ENCODE measurements at places on chromosomes 5 and 9. TPM values are rescaled to one million over a fixed set of nuclear protein-coding genes. Genes with fewer than 3 reads are reported as not detected.

DNA sequence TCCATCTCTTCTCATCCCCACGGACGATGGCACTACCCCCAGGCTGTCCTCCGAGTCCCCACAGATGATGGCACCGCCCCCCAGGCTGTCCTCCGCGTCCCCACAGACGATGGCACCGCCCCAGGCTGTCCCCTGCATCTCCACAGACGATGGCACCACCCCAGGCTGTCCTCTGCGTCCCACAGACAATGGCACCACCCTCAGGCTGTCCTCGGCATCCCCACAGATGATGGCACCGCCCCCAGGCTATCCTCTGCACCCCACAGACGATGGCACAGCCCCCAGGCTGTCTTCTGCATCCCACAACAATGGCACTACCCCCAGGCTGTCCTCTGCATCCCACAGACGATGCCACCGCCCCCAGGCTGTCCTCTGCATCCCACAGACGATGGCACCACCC is 57.4 kb upstream of the PTCH1 start:
- H3K4me1 ChIP-seq, result 0 out of 2 replicates have a peak, but pooled peaks cover 4% of the 10 kb centered on the region
- no peaks in the 10 kb centered on the region for H3K36me3 ChIP-seq
- H3K27me3 ChIP-seq, result peaks cover 17% of the 10 kb centered on the region
- H3K4me3 ChIP-seq, result no peak overlapping the region
- no peak overlapping the region for H3K27ac ChIP-seq

- no peak for DNase-seq
- H3K27ac ChIP-seq, result no peak overlapping the region
- H3K27me3 ChIP-seq, result no peaks in the 10 kb centered on the region
- peaks cover 17% of the 10 kb centered on the region for H3K36me3 ChIP-seq
- no peaks in the 10 kb centered on the region for H3K4me1 ChIP-seq
These were observed 42.1 kb downstream of the NKD2 start for GRCh38 chr5:1050423-1051365.

DNA sequence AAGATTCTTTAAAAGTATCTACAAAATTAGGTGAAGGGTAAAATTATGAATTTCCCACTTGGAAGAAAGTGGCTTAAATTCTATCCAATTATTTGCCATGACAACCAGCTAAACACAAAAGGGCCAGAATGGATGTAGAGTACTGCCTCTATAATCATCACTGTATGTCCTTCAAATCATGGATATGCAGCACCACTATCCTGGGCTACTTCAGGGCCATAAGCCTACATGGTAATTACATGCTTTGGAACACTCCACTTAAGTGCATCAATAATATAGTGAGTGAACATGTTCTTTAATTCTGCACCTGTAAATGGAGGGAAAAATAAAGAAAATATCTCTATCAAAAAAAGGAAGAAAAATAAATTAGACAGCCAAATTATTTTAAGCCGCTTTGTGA is 575.2 kb downstream of the ISL1 start:
- H3K4me3 ChIP-seq, result no peak overlapping the region
- no peak for DNase-seq
- H3K27me3 ChIP-seq, result no peaks in the 10 kb centered on the region
- H3K4me1 ChIP-seq, result no peaks in the 10 kb centered on the region
- no peaks in the 10 kb centered on the region for H3K36me3 ChIP-seq
- no peak overlapping the region for H3K27ac ChIP-seq

GRCh38 chr5:27034565-27034964 is 3.8 kb downstream of the CDH9 start:
- no peak overlapping the region for H3K27ac ChIP-seq
- H3K4me1 ChIP-seq, result no peaks in the 10 kb centered on the region
- H3K36me3 ChIP-seq, result no peaks in the 10 kb centered on the region
- no peak for DNase-seq

- no peak overlapping the region for H3K4me3 ChIP-seq
- DNase-seq, result peak; percentile 35
- peaks cover 3% of the 10 kb centered on the region for H3K27me3 ChIP-seq
- no peaks in the 10 kb centered on the region for H3K36me3 ChIP-seq
- no peak overlapping the region for H3K27ac ChIP-seq
These were observed 199.8 kb downstream of the ZNF608 start for GRCh38 chr5:124546643-124547042.

DNA sequence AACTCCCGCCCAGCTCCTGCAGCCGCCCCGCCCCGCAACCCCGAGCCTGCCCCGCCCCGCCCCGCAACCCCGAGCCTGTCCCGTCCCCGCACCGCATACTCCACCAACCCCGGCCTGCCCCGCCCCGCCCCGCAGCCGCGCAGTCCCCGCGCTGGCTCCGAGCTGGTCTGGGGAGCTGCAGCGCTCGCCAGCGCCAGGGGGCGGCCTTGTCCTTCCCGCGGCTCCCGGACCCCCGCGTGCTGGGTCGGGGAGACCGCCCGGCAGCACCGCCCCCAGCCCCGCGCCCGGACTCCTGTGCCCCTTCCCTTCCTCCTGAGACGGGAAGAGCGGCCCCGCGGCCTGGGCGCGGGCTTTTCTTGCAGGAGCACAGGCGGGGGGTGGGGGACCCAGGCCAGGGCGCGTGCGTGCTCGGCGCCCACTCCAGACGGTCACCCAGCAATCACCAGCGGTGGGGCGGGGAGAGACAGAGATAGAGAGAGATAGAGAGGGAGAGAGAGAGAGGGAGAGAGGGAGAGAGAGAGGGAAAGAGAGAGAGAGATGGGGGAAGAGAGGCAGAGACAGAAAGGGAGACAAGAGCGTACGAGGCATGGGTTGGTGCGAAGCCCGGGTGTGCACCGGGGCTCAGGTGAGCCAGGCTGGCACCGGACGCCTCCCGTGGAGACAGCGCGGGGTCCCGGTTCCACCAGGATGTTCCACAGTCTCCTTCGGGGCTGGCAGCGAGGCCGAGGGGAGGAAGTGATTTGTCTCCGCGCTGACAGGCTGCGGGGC is 14.7 kb upstream of the TMEM250 start:
- no peaks in the 10 kb centered on the region for H3K4me1 ChIP-seq
- H3K36me3 ChIP-seq, result no peaks in the 10 kb centered on the region
- no peak for DNase-seq
- peak overlapping the region; percentile 30 for H3K4me3 ChIP-seq
- H3K27me3 ChIP-seq, result peaks cover 85% of the 10 kb centered on the region

GRCh38 chr5:10543585-10544040 is 20.3 kb upstream of the ANKRD33B start:
- peaks cover 2% of the 10 kb centered on the region for H3K27me3 ChIP-seq
- no peak overlapping the region for H3K27ac ChIP-seq
- no peak overlapping the region for H3K4me3 ChIP-seq
- no peak for DNase-seq

Gene CD274
- 17.4 TPM for polyA plus RNA-seq

GRCh38 chr9:106482733-106483132 is 380.2 kb upstream of the ZNF462 start:
- H3K27ac ChIP-seq, result no peak overlapping the region
- H3K4me3 ChIP-seq, result no peak overlapping the region
- H3K27me3 ChIP-seq, result no peaks in the 10 kb centered on the region

DNA sequence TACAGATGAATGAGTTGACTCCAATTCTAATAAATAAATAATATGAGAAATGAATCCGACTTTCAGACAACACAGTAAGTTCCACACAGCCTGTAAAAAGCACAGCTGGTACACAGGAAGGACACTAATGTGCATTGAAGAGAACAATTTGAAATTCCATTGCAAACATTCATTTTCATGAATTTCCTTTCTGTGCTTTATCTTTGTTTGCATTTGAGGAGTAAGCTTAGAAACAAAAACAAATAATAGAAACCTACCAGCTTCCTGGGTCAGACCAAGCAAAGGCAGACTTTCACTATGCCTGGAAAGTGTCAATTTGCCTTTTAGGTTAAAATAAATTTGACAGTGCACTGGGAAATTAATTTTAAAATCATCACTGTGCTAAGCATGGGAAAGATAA is 143.8 kb upstream of the VLDLR start:
- no peaks in the 10 kb centered on the region for H3K36me3 ChIP-seq
- no peak overlapping the region for H3K4me3 ChIP-seq

Gene HSD17B3
- polyA plus RNA-seq, result not detected

DNA sequence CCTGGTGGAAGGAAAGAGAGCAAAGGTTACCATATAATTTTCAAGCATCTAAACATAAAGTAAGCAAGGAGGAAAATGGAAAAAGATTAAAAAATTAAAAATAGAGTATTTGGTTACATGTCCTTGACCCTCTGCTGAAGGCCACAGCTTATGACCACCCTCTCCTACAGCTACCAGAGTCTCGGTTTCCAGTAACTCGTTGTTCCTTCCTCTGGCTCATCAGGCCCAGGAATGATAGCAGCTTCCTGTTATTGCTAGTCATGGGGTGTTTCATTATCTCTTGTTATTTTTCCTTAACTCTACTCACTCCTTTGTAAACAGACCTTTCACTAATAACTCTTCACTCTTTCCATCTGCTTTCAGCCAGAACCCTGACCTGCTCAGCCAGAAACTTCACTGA is 102.2 kb downstream of the YTHDC2 start:
- no peak overlapping the region for H3K27ac ChIP-seq
- H3K4me1 ChIP-seq, result peaks cover 5% of the 10 kb centered on the region
- H3K36me3 ChIP-seq, result no peaks in the 10 kb centered on the region
- peak; percentile 60 for DNase-seq

DNA sequence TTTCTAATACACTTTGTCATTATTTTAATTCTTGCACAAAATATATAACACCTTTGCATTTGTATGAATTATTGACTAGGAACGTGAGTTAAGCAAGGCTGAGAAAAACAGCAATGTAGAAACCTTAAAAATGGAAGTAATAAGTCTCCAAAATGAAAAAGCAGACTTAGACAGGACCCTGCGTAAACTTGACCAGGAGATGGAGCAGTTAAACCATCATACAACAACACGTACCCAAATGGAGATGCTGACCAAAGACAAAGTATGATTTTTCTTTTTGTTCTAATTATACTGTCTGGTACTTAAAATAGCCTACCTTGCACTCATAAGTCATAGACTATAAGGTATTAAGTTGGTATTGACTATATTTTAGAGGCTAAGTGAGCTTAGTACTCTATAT is 34.4 kb downstream of the RAD50 start:
- peak; percentile 38 for DNase-seq
- peaks cover 13% of the 10 kb centered on the region for H3K36me3 ChIP-seq
- H3K4me1 ChIP-seq, result no peaks in the 10 kb centered on the region
- H3K27ac ChIP-seq, result no peak overlapping the region
- no peaks in the 10 kb centered on the region for H3K27me3 ChIP-seq

Gene CYLC2
- polyA plus RNA-seq, result not detected

DNA sequence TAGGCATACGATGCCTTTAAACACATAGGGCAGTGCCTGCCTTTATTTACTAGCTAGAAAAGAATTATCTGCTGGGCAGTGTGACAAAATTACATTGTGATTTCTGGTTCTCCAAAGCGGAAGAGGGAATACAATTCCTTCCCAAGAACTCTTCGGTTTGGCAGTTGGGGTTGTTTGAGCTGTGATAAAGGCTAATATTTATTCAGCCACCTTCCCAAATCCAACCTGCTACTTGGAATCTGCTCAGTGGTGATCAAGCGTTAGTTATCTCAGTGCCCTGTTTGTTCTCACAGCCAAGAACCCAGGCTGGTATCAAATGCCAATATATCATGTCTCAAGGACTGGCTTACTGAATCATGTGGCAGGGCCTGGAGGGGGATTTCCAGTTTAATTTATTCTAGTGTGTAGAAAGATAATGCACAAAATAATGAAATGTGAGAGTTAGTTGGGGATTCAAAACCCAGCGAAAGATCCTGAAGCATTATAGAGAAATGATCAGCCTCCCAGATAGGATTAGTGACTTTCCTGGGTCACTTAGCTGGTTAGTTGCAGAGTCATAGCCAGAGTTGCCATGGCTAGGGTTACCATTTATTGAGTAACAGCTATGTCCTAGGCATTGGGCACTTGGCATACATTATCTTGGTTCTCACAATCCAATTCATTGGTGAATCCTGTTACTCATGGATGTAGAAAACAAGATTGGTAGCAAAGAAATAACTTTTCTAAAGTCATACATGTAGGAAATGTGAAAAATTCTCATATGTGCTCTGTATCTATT is 457.0 kb upstream of the KLF4 start:
- H3K27me3 ChIP-seq, result no peaks in the 10 kb centered on the region
- no peaks in the 10 kb centered on the region for H3K36me3 ChIP-seq
- no peak overlapping the region for H3K27ac ChIP-seq
- H3K4me3 ChIP-seq, result no peak overlapping the region

DNA sequence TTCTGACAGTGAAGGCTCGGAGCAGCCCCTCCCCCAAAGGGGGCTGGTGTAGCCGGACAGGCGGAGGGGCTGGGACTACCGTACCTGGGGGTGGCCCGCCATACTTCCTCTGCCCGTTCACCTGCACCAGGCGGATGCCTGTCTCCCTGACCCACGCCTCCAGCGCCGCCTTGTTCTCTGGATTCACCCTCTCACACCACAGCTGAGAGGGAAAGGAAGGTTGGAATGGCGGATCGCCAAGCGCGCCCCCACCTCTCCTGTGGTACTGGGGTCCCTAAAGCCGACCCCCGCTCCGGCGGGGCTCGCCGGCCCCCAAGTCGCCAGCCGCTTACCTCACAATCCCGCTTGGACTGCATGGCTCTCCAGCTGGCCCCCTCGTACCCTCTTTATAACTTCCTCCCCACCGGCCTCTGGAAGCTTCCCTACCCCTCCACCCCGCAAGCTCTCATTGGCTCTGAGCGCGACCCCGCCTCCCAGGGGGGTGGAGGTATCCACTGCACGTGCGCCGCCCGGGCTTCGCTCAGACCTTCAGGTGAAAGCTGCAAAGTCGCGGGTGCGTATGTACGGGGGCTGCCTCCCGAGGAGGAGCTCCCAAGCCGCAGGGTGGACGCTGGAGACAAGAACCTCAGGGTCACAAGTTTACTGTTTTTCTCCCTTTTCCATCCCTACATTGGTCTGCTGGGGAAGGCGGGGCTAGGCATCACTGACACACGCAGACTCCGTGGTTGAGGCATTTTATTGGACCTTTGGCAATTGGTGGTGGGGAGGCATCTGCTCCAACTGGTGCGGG is at the start of gene DND1:
DND1 (minus strand) TSS at position 390 of the 790 bp plus-strand sequence; CDS start at position 356, 34 bp downstream.
- H3K36me3 ChIP-seq, result peaks cover 66% of the 10 kb centered on the region
- no peak within 1 kb of the TSS for H3K4me3 ChIP-seq
- no peak for DNase-seq
- no peaks in the 10 kb centered on the region for H3K27me3 ChIP-seq

DNA sequence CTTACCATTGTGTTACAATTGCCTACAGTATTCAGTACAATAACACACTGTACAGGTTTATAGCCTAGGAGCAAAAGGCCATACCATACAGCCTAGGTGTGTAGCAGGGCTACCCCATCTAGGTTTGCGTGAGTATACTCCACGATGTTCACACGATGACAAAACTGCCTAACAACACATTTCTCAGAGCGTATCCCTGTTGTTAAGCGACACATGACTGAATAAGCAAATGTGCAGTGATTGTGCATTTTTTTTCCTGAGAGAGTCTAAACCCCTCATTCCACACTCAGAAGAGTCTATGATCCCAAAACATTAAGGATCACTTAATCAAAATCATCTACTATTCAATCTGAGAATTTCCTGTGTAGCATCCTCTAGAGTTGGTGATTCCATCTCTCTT is 68.4 kb upstream of the GABRP start:
- no peak overlapping the region for H3K4me3 ChIP-seq
- H3K27ac ChIP-seq, result no peak overlapping the region

Gene BTNL3
- polyA plus RNA-seq, result not detected

Gene FBP1
- polyA plus RNA-seq, result not detected

Gene ACER2
- 0.66 TPM for polyA plus RNA-seq

All from IMR-90 (cell line).